NCI-H2171 treated with DMSO at 0.1 percent for 48 hours (cell line): ENCODE measurements at places on chromosomes 7 and 10.

- DNase-seq, result no peak
These were observed 4.8 kb upstream of the SAP25 start for GRCh38 chr7:100578246-100579183.

DNA sequence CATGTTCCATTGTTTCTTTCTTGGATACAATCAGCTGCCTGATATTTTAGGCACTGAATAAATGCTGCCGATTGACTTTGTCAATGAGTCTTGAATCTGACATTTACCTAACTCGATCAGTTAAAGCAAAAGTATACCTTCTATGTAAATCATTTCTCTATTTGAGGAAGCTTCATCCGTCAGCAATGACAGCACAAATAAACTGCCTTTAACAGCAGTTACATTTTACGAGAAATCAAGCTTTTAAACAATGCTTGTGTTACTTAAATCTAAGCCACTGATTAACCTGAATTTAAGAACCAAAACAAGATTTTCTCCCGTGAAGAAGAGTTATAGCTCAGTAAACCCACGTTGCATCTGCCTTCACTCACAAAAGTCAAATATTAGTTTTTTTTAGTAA is 71.3 kb downstream of the CUL1 start:
- no peak for DNase-seq

DNA sequence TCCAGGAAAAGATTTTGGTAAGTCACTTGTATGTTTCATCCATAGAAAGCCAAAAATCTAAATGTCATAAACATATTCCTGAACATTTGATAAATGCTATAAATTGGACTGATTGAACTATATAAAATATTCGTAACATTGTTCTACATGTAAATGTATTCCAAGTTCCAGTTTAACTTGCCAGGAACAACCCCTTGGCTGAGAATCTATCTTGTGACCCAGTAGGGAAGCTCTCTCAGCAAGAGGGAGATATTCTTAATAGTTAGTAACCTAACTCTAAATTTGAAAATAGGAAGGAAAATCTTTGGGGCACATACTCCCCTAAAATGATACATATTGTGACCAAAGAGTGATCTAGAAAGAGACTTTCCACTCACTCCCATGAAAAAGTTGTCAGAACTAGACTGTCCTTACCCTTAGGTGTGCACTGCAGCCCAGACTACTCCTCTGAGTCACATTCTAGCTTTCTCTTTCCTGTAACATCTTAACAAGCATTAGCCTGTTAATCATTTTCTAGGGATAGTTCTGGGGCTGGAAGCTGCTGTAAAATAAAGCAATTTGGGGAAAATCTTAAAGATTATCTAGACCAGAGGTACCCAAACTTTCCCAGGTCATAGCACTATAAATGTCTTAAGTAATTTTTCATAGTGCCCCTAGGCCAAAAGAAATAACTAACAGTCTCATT is 73.7 kb upstream of the SKAP2 start:
- DNase-seq, result no peak

- DNase-seq, result no peak
These were observed 150.9 kb downstream of the RGS10 start for GRCh38 chr10:119391440-119392251.

GRCh38 chr10:129419397-129419796 is 47.6 kb upstream of the MGMT start:
- no peak for DNase-seq

- no peak for DNase-seq
These were observed 124.9 kb downstream of the DLG5 start for GRCh38 chr10:77801474-77802161.

DNA sequence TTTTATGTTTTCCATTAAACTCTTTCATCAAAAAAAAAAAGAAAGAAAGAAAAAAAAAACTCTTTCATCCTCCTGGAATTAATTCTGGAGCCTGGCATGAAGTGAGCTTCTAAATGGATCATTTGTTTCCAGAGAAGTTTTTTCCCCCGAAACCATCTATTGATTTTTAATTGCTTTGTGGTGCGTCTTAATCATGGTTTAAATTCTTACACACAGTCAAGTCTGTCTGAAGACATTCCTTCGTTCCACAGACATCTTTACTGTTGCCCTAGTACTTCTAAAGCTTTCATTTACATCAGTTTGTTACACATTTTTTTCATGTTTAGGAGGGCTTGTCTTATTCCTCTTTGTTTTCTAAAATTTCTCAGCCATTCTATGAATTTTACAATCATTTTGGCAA is 493.4 kb upstream of the FOXK1 start:
- no peak for DNase-seq

DNA sequence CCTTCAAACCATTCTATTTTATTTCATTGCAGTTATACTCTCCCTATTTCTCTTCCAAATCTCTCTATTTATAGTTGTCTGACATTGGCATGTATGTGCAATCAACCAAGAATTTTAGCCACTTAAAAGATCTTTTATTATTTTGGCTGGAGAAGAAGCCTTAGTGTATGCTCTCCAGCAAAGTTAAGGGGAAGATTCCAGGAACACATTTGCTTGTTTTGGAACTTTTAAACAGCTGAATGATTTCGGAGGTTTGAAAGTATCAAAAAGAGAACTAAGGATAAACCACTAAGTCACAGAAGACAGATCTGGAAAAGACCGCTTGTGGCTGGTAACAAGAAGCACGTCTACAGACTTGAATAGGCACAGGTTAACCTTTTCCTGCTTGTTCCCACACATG is 182.2 kb upstream of the FZD1 start:
- DNase-seq, result no peak

DNA sequence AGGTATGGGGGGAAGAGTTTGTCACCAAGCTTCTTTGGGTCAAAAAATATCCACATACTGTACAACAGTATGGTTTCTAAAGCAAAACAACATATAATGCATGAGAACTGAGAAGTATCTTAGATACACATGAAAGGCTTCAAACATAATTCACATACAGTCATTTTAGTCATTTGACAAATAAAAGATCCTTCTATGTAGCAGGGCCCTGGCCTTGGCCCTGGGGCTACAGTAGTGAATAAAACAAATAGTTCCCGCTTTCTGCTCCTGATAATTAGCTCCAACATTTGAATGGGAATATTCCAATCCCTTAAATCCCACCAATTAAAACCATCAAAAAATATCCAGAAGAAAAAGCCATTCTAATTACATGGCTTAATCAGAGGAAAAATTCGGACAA is 51.3 kb downstream of the MALSU1 start:
- DNase-seq, result no peak

DNA sequence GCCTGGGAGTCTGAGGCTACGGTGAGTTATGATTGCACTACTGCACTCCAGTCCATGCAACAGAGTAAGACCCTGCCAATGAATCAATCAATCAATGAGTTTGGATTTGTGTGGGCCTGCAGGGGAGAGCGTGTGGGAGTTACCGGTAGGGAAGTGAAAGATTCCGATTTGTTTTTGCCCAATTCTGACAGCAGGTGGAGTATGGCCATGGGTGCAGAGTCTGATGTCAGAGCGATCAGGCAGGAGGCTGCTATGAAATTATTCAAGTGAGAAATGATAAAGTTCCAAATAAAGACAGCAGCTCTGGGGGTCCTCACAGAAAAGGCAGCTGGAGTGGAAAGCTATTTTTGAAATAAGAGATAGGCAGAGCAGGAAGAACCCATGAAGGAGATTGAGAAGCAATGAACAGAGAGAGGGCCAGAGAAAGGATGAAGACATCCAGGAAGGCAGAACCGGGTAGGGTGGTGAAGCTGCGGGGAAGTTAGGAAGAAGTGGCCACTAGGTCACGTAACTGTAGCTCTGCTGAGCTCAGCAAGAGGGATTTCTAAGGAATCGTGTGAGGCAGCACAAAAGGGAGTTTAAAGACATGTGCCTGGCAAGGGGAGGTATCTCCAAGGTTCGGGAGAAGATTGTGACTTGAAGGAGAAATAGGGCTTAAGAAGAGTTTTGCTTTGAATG is 93.7 kb upstream of the NMT2 start:
- no peak for DNase-seq

DNA sequence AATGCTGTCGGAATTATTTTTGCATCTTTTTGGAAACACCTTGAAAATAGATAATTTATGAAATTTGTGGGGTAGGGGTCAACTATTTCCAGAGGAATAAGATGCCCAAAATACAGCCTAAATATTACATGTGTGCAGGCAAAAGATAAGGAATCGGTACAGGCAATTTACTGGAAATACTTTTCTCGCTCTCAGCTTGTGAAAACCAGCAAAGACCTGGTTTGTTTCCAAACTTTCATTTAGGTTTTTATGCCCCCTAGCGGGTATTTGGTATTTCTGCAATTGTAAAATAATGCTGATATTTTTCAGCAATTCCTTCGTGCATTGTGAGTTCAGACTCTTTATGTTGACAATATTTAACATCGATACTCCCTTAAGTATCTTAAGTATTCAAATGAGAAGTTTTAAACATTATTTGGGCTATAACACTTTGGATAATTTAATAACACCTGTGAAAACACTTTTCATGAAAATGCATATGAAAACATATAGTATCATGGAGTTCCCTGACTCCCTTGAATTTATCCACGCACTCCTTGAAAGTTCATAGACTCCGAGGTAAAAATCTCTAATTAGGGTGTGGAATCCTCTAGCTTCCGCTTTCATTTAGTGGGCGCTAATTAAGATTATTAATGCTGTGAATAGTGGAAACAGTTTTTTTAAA is 132.4 kb downstream of the TSPAN12 start:
- DNase-seq, result peak; percentile 24

GRCh38 chr7:11875635-11876034 is 43.6 kb upstream of the THSD7A start:
- no peak for DNase-seq

DNA sequence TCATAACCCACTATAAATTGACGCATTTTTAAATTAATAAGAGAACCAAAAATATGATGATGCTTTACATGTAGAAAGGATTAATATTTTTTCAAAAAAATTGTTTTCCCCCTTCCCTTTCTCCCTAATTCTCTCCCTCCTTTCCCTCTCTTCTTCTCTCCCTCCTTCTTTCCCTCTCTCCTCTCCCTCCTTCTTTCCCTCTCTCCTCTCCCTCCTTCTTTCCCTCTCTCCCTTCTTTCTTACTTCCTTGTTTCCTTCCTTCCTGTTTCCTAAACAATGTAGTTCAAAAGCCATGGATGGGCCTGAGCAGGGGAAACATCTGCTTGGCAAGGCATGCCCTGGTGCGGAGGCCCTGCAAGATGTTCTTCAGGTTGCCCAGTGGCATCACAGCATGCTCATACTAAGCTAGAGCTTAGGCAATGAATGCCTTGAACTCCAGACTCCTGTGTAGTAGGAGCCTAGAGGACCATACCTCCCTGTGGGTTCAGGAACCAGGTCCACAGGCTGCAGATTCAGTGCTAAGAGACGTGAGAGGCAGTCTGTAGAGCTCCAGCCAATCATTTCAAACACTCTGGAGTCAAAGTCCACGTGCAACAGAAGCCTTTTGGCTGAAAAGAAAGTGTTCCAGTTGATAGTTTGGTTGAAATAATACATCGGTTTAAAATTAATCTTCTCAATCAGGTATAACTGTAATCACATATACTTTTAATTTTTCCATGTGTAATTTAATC is 20.1 kb upstream of the MRPS17 start:
- no peak for DNase-seq

- DNase-seq, result no peak
These were observed 28.2 kb upstream of the ADCYAP1R1 start for GRCh38 chr7:31023877-31024276.

DNA sequence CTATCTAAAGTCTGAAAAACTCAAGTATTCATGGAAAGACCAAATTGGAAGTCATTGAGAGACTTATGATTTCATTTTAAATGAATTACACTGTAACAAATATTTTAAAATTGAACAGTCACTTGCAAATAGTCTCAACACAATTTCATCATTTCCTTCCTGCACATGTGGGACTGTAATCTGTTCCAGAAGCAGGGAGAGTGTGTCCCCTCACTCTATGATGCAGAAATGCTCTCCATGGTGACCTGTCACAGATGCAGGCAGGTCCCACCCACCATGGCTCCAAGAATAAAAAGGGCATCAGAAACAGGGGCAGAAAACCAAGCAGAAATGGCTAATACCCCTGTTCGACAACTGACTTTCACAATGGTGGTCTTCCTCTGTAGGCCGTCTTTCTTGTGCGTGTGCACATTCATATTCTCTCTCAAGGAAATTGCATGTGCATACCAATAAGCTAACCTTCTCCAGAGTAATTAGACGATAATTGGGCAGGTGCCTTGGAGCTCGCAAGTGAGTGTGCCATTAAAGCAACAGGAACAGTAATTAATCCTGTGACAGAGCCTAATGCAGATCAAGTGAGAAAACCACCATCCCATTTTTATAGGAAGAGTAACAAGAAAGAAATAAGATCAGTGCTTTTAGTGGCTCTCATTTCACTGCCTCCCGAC is 170.9 kb downstream of the ZMYND11 start:
- no peak for DNase-seq

DNA sequence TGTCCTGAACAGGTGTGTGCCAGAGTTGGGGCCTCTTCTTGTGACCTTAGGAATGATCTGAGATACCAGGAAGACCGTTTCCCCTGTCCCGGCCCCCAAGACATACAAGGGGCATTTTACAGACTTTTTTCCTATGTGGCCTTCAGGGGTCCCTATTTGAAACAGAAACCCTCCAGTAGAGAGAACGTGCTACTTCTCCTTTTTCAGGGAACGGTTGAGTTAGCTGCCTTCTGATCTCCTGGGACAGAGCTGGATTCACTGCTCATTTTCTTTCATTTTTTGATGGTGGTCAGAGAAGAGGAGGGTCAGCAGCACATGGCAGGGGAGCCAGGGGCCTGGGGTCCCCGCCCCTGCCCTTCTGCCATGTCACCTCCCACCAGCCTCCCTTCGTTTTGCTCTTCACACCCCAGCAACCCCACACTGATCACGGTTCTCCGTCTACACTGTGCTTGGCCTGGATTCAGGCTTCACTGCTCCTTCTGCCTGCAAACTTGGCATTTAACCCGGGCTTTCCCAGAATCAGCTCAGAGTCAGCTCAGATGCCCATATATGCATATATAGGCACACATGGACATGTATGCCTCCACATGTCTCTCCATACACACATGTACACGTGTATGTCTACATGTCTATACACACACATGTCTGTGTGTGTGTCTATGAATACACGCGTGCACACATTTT is 138.1 kb upstream of the BTBD16 start:
- no peak for DNase-seq

DNA sequence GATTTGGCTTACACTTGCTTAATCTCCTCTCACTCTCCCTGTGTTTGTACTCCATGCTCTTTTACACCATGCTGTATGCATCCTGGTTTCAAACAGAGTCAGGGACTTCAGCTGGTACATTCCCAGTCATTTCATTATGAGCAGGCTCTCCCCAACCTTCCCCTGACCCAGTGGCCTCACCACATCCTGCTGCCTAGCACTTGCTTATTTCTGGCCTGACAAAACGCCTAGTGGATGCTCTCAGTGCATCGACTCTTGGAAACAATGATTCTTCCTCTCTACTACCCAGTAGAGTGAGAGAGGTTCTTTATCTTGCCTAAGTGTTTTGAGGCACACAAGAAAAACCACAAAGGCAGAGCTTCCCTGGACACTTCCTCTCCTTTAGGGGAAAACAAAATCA is 63.4 kb downstream of the CAV1 start:
- DNase-seq, result no peak

GRCh38 chr7:90607196-90607595 is 11.1 kb downstream of the CDK14 start:
- no peak for DNase-seq

GRCh38 chr10:121631365-121632029 is 33.3 kb upstream of the FGFR2 start:
- DNase-seq, result no peak

GRCh38 chr7:111089822-111090426 is 1.0 kb upstream of the LRRN3 start:
- DNase-seq, result peak; percentile 85
